ENCODE measurements at places on chromosomes 5 and 9.

DNA sequence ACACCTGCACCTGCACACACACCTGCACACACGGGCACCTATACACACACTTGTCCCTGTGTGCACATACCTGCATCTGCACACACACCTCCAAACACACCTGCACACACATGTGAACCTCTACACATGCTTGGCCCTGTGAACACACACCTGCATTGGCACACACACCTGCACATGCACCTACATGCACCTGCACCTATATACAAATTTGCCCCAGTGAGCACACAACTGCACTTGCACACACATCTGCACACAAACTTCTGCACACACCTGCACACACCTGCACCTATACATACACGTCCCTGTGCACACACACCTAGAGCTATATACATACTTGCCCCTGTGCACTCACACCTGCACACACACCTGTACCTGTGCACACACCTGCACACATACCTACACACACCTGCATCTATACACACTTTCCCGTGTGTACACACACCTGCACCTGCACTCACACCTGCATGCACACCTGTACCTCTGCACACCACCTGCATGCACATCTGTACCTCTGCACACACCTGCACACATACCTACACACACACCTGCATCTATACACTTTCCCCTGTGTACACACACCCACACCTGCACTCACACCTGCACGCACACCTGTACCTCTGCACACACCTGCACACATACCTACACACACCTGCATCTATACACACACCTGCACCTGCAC lies 21.5 kb upstream of the LPCAT1 start:
- no peak for DNase-seq

GRCh38 chr5:35202319-35203111 lies 27.8 kb downstream of the PRLR start:
- peak; percentile 65 for DNase-seq

DNA sequence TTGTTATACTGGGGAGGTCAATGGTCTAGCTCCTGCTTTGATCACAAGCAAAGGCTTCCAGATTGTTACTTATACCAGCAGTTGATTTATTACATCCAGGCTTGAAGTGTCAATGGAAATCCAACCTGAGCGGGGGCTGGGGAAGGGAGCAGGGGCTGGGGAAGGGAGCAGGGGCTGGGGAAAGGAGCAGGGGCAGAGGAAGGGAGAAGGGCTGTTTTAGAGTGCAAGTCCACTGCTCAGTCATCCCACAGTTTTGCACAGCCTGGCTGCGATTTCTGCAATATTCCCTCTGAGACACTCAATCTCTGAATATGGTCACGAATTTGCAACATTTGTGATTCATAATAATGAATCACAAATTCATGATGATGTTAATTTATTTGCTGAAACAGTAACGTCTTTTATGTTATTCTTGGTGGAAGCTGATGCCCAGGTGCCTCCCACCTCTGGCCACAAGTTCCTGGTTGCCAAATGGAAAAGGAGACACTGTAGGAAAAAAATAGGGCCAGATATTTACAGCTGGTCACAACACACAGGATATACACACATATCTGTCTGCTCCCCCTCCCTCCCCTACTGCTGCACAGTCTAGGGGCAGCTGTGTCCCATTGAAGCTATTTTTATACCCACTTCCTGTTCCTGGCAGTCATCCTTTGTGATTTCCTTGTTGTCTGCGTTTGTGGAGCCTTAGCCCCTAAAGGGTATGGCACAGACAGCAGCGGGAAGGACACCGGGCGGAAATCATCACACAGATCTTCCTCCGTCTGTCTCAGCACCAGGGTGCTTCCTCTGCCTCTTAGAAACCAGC lies 325.1 kb downstream of the GADD45G start:
- DNase-seq: peak; percentile 88

DNA sequence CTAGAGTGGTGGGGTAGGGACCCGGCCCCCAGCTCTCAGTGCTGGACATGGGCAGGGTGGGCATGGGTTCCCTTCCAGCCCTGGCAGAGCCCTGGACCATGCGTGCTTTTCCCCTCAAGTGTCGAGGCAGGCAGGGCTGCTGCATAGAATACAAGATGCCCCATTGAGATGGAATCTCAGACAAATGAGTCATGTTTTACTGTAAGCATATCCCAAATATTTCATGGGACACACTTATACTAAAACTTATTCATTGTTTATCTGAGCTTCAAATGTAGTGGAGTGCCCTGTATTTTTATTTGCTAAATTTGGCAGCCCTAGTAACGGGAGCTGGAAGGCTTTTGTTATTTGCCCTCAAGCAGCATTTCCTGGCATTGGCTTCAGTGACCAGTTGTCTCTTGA lies 3.2 kb upstream of the RNU6ATAC start:
- no peak for DNase-seq

DNA sequence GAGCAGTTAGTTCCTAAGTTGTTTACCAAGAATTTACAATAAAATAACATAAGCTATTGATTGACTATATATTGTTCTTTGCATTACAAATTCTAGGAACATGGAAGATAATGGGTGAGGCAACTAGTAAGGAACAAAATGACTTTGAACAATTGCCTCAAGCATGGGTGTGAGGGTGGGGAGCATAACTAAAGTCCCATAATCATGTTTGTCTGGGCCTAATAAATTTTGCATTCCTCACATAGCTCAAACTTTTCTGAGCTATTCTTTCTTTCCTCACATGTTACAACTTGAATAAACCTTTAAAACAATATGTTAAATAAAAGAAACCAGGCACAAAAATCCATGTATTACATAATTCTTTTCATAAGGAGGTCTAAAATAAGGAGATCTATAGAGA lies 1066.1 kb downstream of the NR2F1-AS1 start:
- no peak for DNase-seq

DNA sequence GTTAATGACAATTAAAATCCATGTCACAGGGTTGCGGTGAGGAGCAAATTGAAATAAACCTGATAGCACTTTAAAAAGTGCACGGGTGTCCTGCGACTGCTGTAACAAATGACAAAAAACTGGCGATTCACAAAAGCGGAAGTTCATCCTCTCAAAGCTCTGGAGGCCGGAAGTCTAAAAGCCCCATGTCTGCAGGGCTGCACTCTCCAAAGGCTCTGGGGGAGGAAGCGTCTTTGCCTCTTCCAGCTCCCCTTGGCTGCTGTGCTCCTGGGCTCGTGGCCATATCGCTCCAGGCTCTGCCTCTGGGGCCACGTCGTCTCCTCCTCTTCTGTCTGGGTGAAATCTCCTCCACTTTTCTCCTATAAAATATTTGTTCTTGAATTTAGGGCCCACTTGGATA lies 273.9 kb upstream of the IRX2 start:
- no peak for DNase-seq

GRCh38 chr5:77143998-77144836 lies 57.1 kb upstream of the ZBED3 start:
- DNase-seq: peak; percentile 67

DNA sequence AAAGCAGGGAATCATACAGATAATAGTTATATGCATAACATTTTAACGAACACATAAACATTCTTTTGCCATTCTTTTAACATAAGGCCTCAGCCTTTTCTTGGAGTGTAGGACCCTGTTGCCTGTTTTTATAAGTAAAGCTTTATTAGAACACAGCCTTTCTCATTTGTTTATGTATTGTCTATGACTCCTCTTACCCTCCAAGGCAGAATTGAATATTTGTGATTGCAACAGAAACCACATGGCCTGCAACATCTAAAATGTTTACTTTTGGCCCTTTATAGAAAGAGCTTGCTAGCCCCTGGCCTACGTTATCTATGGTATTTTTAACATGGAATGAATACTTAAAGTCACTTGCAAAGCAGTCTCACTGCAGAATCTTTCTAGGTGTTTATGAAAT lies 2.6 kb downstream of the SLC31A1 start:
- no peak for DNase-seq

DNA sequence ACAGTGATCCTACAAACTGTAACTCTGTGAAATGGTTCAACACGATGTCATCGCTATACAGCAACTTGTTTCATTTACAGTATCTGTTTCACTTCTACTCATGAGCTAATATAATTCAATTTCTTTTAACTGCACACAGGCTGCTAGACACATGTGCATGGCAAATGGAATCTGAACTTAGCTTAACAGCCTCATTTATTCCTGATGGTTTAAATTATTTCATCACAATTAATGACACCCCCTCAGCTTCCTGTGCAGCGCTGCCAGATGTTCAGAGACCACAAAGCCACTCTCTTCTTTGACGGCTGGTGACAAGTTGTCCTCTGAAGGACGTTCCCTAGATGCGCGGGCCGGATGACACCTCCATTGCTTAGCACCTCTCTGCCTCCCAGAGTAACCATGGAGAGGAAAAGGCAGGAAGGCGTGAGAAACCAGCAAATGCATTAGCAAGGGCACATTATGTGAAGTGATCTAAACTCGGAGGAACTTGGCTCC lies 191.1 kb downstream of the BNC2 start:
- no peak for DNase-seq
